Immature natural killer cell (primary cell): ENCODE measurements at places on chromosomes 12 and 14.
A peak's percentile ranks its signal among the peaks of the same experiment; 100 is the strongest.

- DNase-seq: no peak
Measured at GRCh38 chr12:103801709-103802585, 39.1 kb downstream of the NT5DC3 start.

GRCh38 chr14:62015945-62016344, 253.7 kb downstream of the SNAPC1 start:
- DNase-seq: no peak

DNA sequence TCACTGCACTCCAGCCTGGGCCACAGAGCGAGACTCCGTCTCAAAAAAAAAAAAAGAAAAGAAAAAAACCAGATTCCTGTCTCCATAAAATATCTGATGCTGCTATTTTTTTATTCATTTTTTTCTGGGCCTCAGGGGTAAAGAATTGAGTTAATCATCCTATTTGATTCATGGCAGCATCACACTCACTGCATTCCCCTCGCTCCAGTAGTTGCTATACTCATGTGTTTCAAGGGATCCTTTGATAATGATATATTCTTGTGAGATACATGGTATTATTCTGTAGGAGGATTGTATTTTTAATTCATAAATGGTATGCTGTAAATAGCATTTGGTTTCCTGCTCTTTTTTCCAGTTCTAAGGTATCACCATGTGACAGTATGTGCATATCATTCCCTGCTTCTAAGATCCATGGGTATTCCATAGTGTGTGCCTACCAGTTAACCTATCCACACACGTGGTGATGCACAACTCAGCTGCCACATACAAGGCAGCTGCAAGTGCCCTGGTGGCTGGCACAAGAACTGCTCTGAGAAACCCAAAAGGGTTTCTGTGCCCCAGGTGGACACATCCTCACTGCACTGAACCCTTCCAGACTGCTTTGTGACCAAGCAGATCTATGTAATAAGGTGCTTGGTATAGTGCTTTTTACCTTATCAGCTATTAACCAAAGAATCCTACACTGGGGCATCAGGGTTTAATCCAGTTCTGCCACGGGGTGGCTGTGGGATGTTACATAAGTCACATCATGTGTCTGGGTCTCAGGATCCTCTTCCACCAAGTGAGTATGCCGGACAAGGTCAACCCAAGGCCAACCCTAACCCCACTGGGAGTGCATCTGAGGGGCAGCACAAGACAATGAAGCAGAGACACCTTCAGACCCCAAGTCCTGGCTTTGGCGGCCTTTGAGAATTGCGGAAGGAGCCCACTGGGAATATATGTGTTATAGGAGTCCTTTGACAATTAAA, 74.6 kb downstream of the ZFP36L1 start:
- DNase-seq: no peak

- peak; percentile 93 for DNase-seq
Measured at GRCh38 chr12:124466216-124467128, 100.9 kb downstream of the NCOR2 start.

- DNase-seq: no peak
Measured at GRCh38 chr12:120241561-120242274, 23.8 kb downstream of the PXN start.

GRCh38 chr12:130807309-130807708, 31.7 kb downstream of the STX2 start:
- DNase-seq: no peak

DNA sequence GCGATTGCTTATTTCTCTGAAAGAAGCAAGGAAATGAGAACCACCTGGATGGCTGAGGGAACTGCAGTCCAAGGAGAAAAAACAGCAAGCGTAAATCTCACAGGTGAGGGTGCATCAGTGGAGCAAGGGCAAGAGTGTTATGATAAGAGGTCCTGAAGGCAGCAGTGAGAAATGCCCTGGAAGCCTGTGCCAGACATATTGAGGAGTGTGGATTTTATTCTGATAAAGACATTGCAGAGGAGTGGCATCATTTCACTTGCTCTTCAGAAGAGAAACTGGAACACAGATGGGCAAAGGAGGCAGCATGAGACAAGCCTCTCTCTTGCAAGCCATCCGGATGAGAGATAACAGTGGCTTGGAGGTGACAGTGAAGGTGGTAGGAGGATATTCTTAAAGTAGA, 78.5 kb downstream of the PDE3A start:
- no peak for DNase-seq

- no peak for DNase-seq
Measured at GRCh38 chr12:55330446-55330845, at the start of gene OR6C3. Gene OR6C3, plus strand, starts transcription at chr12:55330746. Its CDS starts 955 bp downstream, at chr12:55331701.

DNA sequence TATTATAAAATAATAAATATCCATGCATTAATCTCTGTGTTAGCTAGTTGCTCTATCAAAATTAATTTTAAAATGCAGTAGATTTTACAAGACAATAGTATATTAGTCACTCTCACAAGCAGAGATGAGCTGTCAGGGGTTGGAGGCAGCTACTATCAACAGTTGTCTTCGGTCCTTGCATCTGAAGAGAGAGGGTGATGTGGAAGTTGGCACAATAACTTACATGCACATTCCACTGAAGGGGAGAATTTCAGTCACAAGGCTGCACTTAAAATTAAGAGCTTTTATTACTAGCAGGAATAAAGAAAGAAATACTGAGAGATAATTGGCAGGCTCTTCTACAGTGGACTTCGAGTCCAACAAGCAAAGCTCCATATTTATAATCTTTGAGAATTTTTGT, 166.9 kb upstream of the DCN start:
- no peak for DNase-seq

DNA sequence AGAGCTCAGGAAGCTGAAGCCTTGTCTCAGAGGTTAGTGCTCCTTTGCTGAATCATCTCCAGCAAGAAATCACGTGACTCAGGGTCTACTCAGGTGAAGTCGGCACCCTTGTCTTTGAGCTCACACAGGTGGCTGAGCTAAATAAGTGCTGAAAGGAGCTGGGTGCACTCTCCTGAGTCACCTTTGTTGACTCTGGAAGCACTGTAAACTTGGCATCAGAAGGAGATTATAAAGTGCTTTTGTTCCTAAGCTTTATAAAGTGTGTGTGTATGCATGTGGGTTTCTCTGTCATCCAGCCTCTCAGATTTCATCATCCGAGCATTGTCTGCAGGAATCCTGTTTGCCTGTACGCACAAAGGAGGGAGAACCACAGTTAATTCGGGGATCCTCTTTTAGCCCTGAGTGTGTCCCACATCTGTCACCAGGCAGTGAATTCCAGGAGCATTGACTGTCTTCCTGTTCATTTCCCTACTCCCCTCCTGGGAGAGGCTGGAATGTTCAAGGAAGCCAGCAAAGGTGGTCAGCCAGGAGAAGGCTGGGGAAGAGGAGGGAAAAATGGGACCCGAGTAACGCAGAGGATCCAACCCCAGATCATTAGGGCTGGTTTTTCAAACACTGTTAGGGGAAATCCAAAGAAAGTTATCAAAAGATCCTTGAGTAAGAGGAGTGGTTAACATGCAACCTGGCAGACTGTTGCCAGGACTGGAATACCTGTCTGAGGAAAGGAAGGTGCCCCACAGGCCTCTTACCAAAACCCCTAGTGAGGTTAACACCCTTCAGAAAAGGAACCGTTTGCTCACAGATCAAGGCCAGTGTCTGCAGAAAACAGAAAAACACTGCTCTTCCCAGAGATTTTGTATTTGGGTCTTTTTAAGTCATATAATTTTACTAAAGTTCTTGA, 157.5 kb upstream of the HIF1A start:
- peak; percentile 30 for DNase-seq

GRCh38 chr12:51326698-51327439, 2.9 kb upstream of the BIN2 start:
- no peak for DNase-seq

- no peak for DNase-seq
Measured at GRCh38 chr12:69546693-69547438, 38.4 kb upstream of the CCT2 start.

DNA sequence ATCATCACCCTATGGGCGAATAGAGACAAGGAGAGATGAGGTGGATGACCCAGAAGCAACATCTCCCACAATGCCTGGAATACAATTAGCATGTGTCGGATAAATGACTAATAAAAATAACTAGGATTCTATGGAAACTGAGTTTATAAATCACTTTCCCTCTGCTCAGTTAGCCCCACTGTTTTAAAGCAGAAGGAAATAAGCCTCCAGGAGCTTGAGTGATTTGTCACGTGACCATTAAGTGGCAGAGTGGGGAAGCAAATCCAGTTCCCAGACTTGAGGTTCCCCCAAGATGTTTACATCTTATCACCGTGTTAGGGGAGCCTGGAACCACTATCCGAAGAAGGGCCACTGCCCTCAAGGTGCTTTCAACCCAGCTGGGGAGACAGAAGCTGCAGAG, 136.5 kb upstream of the CCND2 start:
- DNase-seq: no peak

GRCh38 chr14:91366749-91367148, 50.9 kb downstream of the CCDC88C start:
- DNase-seq: no peak
